Fibroblast of villous mesenchyme (primary cell): ENCODE measurements at places on chromosomes 4 and X. TPM values are rescaled to one million over a fixed set of nuclear protein-coding genes. Genes with fewer than 3 reads are reported as not detected.

DNA sequence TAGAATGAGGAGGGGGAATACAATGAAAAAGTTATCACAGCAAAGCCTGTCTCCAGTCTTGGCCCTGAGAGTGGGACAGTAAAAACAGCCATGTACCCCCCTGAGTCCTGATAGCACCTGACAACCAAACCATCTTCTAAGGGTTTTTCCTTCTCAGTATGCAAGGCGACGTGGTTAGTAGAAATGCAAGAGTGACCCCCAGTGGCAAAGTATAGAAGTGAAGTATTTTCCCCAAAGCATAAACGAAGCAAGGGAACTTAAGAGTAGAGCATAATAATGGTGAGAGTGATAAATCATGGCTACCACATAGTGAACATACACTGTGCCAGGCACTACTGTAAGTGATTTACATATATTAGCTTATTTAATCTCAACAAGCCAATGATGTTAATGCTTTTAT is 52.8 kb downstream of the FAM47C start:
- peak; percentile 38 for DNase-seq

DNA sequence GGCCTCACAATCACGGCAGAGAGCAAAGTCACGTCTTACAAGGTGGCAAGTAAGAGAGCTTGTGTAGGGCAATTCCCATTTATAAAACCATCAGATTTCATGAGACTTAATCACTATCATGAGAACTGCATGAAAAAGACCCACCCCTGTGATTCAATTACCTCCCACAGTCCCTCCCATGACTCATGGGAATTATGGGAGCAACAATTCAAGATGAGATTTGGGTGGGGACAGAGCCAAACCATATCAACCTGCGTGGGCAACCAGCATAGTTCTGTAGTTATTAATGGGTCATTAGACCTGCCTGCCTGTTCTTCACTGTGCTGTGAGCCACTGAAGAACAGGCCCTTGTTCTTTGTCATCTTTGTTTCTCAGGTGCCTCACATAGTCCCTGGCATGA is 593.7 kb upstream of the BOD1L1 start:
- DNase-seq = no peak

DNA sequence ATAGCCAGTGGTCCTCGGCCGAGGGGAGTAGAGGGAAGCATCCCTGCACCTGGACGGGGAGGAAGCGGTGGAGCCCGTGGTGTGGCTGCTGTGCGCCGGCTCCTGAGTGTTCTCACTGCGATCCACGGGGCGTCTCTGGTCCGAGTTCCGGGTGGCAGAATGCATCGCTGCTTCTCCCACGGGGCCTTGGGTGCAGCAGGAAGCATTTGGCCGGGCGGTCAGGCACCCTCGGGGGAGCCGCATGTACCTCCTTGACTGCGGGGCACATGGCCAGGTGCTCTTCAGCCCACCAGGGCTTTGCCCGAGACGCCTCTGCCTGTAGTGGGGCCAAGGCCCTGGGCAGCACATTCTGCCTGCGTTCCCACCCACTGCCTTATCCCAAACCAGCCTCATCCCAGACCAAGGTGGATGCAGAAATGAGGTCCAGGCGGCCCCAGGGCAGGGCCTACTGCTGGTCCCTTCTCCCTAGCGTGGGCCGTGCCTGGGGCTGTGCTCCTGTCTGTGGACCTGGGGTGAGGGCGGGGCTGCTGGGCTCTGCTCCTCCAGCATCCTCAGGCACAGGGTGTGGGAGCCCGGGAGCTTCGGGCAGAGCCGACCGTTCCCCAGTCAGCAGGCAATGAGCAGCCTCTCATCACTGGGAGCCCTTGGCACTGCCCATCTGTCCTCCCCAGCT is 27.5 kb downstream of the NKX1-1 start:
- DNase-seq = no peak

- peak; percentile 86 for DNase-seq
Observed at GRCh38 chrX:45781901-45782553, 581.4 kb upstream of the DIPK2B start.

- DNase-seq = no peak
Observed at GRCh38 chrX:132063862-132064261, 40.8 kb downstream of the STK26 start.

- DNase-seq = peak; percentile 89
Observed at GRCh38 chr4:74531963-74532794, 87.2 kb downstream of the AREG start.

DNA sequence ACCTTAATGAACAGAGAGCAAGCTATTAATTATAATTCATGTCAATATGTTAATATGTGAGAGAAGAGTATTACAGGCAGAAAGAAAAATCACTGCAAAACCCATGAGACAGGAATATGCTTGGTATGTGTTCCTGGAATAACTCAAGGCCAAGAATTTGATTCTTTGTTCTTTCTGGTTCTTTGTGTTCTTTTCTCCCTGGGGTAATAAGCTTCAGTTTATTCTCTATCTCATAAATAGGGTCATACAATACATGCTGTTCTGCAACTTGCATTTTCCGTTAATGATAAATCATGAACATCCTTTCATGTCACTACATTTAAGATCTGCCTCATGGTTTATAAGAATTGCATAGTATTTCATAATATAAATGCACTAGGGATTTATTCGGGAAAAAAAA is 16.8 kb upstream of the THOC2 start:
- peak; percentile 37 for DNase-seq

GPR143 gene
- 0.32 and 0.43 TPM in 2 replicates for total RNA-seq

H2AZ1 gene
- total RNA-seq = 255 and 287 TPM in 2 replicates

PFKFB1 gene
- total RNA-seq = under 0.01 TPM in 1 of 2 replicates, not detected in the other

NALF2 gene
- total RNA-seq = not detected in 2 replicates
